COR-L47 (cell line): ENCODE measurements at places on chromosomes 12 and 14.

DNA sequence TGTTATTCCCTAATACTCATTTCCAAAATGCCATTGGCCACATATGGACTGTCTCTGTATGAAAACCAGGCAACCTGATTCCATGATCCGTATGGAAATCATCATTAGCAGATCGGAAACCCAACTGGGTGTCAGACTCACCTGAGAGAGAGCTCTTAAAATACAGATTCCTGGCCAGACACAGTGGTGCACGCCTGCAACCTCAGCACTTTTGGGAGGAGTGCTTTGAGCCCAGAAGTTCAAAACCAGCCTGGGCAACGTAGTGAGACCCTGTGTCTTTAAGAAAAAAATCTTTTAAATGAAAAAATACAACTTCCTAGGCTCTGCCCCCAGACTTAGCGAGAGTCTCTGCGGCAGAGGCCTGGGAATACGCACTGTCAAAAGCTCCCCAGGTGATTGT lies 37.4 kb downstream of the PLXNC1 start:
- DNase-seq: no peak

DNA sequence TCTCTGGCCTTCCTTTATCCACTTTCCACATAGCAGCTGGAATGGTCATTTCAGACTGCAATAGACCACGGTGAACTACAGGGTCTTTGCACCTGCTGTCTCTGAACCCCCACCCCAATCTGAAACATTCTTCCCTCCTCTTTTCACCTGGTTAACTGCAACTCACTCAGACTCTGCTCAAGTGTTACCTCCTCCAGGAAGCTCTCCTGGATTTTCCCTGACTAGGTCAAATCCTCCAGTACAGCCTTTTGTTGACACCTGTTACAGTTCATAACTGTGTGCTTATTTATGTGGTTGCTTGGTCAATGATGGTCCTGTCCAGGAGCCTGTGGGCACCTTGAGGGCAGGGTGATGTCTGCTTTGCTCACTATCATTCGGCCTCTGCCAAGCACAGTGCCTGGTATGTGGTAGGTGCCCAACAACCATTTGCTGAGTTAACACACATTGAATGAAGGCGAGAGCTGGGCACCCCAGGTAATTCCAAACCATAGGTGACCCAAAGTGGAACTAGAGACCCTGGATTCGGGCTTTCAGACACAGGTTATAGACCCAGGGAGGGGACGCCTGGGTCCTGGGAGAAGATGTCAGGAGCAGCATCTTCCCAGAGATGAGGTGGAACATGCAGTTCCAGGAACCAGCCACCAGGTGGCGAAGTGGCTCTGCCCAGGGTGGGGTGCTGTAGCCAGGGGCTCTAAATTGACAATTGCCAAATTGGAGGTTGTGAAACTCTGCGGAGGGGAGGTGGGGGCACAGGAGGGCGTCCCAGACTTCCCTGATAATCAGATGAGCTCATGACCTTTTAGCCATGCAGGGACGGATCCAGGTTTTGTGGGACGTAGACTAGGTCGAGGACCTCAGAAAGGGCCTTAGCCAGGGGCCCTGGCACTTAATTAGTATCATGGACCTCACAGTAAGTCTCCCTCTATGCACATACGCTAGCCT lies 28.1 kb downstream of the TRPV4 start:
- peak; percentile 9 for DNase-seq

DNA sequence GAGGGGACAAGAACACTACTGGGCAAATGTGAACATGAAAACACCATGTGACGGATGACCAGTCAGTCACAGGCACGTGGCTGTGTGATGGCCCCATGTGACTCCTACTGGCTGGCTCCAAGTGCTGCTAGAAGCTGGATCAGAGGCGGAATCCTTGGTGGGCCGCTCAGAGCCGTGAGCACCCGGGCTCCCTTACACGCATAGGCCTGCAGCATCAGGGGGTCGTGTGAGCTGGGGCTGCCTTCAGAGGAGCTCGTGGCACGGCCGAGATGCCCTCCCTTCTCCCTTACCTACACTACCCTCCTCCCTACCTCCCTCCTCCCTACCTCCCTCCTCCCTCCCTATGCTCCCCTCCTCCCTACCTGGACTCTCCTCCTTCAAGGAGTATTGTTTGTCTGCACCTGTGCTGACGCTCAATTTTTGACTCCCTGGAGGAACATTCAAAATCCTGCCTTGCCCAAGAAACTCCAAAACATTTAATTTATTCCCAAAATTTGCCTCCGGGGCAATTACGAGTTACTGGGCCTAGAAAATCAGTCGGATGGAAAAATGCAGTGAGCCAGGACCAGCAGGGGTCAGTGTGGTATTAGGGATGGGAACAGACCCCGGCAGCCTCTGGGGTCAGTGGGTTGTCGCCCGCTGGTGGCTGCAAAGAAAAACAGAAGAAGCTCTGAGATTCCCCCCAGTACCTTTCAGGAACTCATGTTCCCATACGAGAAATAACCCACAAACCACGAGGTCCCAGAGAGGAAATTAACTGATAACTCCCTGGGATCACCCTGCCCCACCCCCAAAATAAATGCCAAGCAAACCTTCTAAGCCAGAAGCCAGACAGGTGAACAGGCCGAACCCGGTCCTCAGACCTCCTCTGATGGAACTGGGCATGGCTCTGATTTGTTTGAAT lies 61.3 kb downstream of the C14orf132 start:
- peak; percentile 86 for DNase-seq

GRCh38 chr12:108016022-108016564 lies 113.0 kb upstream of the WSCD2 start:
- DNase-seq: no peak

DNA sequence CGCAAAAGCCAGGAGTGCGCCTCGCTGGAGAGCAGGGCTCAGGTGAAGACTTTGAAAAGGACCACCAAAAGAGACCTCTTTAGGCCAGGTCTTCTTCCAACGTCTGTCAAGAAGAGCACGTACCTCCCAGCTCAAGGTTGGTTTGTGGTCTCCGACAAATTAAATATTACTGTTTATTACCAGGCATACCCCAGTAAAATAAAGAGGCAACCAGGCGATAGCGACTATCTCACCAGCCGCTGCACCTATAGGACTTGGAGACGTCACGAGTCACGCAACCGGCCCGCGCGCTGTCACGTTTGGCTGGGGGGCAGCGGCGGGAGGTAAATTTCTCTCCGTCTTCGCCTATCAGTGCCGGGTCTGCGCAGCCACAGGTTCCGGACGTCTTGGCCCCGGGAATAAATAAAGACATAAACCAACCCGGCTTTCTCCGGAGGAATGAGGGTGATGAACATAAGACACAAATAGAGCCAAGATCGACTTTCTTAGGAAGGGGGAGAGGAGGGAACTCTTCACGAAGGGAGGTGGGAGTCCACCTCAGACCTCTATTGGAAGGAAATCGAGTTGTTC lies 2.0 kb upstream of the TBX5 start:
- no peak for DNase-seq

GRCh38 chr14:87461704-87462103 lies 531.3 kb downstream of the GALC start:
- peak; percentile 21 for DNase-seq

DNA sequence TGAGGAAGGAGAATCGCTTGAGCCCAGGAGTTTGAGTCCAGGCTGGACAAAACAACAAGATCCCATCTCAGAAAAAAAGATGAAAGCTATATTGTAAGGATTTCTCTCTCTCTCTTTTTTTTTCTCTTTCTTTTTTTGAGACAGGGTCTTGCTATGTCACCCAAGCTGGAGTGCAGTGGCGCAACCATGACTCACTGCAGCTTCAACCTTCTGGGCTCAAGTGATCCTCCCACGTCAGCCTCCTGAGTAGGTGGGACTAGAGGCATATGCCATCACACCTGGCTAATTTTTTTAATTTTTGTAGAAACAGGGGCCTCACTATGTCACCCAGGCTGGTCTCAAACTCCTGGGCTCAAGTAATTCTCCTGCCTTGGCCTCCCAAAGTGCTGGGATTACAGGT lies 5.8 kb upstream of the MRPL42 start:
- DNase-seq: no peak

DNA sequence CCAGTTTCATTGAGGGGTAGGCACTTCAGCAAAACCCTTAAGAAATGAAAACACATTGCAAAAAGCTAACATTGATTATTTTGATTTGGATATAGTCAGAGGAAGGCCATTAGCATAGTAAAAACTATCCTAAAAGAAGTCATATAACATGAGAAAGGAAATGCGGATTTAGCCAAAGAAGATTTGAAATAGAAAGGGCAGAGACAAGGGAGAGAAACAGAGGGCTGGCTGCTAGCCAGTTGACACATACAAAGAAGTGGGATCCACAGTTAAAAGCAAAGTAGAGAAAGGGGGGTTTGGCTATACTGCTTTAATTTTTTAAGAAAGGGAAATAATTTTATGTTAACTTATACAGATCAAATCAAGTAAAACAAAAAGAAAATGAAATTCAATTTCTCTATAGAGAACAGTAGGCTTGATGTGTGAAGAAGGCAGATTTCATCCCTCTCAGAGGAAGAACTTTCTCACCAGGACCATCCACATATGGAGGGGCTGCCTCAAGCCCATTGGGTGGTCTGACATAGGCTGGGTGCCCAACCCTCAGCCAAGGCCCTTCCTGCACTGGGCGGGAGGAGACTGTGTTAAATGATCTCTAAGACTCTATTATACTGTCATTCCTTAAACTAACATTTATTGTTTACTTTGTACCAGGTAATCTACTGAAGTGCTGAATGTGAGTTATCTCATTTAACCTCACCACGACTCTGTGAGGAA lies 420.3 kb downstream of the CCDC91 start:
- DNase-seq: no peak

- DNase-seq: no peak
Observed at GRCh38 chr14:50599700-50600444, 39.9 kb downstream of the ATL1 start.

DNA sequence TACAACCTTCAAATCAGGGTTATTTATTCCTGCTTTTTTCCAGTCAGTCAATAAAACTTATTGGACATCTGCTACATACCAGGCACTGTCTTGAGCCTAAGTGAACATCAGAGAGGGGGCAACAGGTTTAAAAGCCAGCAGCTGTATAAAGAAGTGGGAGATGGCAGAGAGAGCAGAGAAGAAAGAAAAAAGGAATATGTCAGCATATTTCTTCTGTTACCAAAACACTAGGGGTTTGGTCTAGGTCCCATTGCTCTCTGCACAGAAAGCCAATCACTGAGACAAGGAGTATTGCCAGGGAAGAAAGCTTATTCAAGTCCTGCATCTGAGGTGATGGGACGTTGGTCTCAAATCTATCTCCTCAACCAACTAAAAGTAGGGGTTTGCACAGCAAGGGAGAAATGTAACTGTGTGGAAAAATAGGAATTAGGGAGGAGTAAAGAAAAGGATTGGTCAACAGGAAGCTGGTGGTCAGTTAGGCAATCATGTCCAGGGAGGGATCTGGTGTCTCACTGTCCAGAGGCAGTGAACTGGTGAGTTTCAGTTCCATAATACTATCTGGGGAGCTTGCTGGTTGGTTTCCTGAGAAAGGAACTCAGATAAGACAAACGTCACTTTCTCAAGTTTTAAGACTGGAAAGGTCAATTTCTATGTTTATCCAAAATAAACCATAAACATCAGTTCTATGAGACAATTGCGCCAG lies 107.5 kb downstream of the PHLDA1 start:
- no peak for DNase-seq

GRCh38 chr14:91246051-91246852 lies 1.7 kb upstream of the GPR68 start:
- peak; percentile 27 for DNase-seq

DNA sequence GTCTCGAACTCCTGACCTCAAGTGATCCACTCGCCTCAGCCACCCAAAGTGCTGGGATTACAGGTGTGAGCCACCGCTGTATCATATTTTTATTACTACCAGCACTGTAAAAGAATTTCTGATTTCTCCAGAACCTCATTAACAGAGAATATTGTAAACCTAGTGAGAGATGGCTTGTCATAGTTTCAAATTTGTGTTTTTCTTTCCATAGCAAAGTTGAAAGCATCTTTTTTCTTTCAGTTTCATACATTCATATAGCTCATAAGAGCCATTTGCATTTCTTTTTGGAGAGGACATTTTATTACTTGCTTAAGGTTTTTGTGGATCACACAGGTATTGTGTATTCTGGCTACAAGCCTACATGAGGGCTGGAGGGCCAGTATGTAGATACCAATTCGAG lies 58.0 kb downstream of the MIS18BP1 start:
- no peak for DNase-seq

DNA sequence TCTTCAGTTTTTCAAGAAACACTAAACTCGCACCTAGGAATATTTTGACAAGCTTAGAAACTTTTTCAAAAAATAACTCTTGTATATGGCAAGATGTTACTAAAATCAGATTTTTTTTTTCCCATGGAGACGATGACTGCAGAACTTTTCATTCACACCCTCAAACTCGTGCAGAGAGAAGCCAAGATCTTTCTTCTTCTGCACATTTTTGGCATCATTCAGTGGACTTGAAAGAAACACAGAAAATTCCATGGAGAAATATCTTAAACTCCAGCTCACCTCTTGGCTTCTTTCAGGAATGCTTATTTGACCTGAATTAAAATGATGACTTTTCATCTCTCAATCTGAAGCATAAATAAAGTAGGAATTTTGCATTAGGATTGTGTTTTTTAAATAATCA lies 919.4 kb downstream of the NRXN3 start:
- no peak for DNase-seq

- DNase-seq: no peak
Observed at GRCh38 chr14:72759670-72760069, 134.2 kb downstream of the DPF3 start.

DNA sequence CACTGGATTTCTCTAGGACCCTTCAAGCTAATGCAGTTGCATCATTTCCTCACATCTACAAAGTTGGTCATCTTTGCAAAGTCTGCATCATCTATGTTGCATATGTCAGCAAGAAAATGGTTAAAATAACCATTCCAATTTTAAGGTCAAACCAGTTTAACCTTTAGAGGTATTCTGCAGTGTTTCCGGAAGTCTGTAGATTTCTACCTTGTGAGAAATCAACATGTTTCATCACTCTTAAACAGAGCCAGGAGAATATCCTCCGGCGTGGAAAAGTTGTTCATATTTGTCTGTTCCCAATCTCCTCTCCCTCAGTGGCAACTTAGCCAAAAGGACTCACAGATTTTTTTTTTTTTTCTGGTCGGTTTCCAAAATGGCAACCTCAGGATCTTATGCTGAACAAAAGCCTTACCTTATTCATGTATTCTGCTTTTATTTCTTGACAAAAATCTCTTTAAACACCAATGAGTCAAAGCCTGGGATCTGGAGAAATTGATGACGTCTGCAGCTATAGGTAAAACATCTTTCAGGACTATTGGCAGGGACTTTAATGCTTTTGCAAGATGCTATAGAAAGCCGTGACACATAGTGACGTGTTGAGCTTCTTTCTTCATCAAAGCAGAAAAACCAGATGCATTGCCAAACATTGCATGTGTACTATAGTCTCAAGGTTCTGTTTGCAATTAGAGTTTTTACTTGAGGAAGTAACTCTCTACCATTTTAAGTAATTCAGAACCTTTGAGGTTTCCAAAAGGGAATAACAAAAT lies 16.0 kb upstream of the CDK17 start:
- DNase-seq: no peak

GRCh38 chr12:15855646-15856045 lies 26.5 kb upstream of the STRAP start:
- DNase-seq: no peak

- DNase-seq: no peak
Observed at GRCh38 chr12:125331342-125332052, 266.3 kb downstream of the AACS start.

GRCh38 chr14:53146739-53147138 lies 6.4 kb downstream of the DDHD1 start:
- no peak for DNase-seq

- no peak for DNase-seq
Observed at GRCh38 chr12:79512068-79512467, 178.7 kb downstream of the PAWR start.

GRCh38 chr14:99460793-99461192 lies 19.9 kb downstream of the SETD3 start:
- DNase-seq: no peak

- DNase-seq: no peak
Observed at GRCh38 chr14:73245480-73246325, 8.4 kb downstream of the PAPLN start.
